ENCODE measurements at places on chromosomes 1 and 21.

- DNase-seq: no peak
These were observed 1419.4 kb downstream of the KCNT2 start for GRCh38 chr1:195188821-195189220.

GRCh38 chr1:186783193-186783592 lies 45.6 kb upstream of the PLA2G4A start:
- no peak for DNase-seq

DNA sequence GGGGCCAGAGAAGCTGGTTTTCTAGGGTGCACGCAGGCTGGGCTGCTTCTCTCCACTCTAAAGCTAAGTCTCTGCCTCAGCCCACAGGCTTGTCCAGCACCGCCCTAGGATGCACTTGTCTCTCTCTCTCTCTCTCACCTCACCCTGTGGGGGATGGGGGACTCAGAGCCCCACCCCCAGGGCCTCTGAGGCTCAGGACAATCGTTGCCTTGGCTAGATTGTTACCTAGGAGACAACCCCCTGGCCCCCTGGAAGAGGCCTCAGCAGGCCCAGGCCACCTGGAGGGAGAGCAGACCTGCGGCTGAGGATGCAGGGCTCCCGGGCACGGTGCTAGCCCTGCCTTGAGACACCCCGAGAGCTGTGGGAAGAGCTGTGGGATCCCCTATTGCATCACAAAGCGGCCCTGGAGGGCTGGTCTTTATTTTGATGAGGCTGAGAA lies at the start of gene ACTRT2:
ACTRT2 (plus strand) TSS at position 235 of the 439 bp plus-strand sequence. CDS start 220 bp downstream, outside the sequence.
- no peak for DNase-seq

GRCh38 chr1:113307771-113308445 lies 82.4 kb upstream of the MAGI3 start:
- no peak for DNase-seq

GRCh38 chr1:65174585-65174984 lies 26.6 kb downstream of the AK4 start:
- DNase-seq: no peak

DNA sequence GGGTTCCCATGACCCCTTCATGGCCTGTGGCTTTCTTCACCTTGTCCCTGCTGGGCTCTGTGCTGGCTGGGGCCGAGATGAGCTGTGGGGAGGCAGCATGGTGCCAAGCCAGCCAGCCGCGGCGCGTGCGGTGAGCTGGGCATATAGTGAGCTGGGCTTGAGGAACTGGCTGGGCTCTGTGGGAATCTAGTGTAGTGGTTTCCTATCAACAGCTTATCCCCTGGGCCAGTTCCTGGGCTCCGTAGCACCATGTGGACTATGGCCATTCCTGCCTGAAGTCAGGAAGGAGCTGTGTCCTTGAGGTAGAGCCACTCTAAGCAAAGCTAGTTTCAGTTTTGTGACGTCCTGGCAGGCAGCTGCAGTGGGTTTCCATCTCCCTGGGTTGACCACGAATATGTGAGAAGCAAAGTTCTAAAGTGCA lies 1.8 kb downstream of the NCMAP start:
- DNase-seq: no peak

DNA sequence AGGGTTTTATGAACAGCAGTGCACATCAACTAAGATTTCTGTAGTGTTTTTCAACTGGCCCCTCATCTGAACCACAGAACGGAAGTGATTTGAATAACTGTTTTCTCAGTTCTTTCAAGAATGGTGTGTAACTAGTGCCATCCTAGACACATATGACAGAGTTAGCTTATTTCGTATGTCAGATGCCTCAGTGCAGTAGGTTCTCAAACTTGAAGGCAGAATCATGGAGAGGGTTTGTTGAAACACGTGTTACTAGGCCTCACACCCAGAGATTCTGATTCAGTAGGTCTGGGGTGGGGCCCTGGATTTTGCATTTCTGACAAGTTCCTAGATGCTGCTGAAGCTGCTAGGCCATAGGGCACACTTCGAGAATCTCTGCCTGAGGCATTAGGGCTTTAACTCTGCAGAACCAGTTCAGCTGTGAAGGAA lies 49.0 kb downstream of the SCCPDH start:
- DNase-seq: no peak

GRCh38 chr1:237244778-237245177 lies 202.8 kb downstream of the RYR2 start:
- DNase-seq: no peak

DNA sequence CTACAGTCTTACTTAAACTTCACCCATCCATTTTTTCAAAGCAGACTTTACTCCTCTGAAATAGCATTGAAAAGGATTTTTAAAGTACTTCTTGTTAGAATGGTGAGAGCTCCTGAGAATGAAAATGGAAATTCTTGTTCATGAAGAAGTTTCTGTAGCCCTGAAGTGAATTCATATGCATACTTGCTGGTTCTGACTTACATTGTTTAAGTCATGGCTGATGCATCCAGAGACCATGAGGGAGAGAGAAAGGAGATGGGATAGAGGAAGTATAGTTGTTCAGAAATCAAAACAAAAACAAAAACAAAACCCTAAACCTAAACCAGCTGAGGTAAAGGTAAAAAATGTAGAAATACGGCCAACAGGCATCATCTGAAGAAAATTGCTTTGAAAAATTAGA lies 27.1 kb upstream of the SAMSN1 start:
- no peak for DNase-seq

- DNase-seq: no peak
These were observed 5.1 kb downstream of the APOBEC4 start for GRCh38 chr1:183648042-183648441.

- no peak for DNase-seq
These were observed 549.9 kb downstream of the PTPRU start for GRCh38 chr1:29786195-29786594.

GRCh38 chr1:1146026-1146425 lies 27.7 kb upstream of the TTLL10 start:
- no peak for DNase-seq

- no peak for DNase-seq
These were observed 3.3 kb downstream of the CNST start for GRCh38 chr1:246569248-246570238.

- no peak for DNase-seq
These were observed 30.2 kb downstream of the RUNX3 start for GRCh38 chr1:24899581-24900485.
